ENCODE measurements at places on chromosomes 13 and 19.
A peak's percentile ranks its signal among the peaks of the same experiment; 100 is the strongest.

- DNase-seq, result no peak
Observed at GRCh38 chr19:32246006-32246405, 99.4 kb upstream of the ZNF507 start.

DNA sequence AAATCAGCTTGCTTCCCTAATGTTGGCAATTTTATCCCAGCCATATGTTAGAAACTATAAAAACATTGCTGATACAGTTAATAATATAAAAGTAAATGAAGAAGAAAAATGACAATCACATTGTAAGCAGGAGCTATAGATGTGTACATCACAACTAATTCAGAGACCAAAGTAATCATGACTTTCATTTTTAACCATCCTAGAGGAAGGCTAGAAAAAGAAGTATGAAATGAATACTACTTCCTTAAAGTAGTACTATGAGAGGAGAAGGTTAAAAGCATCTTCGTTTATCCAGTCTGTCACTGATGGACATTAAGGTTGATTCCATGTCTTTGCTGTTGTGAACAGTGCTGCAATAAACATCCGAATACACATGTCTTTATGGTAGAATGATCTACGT is 135.5 kb downstream of the IRS2 start:
- DNase-seq, result no peak

- DNase-seq, result no peak
Observed at GRCh38 chr19:3554254-3555083, 2.9 kb downstream of the MFSD12 start.

GRCh38 chr19:40549007-40549708 is 27.5 kb upstream of the SHKBP1 start:
- peak; percentile 46 for DNase-seq

GRCh38 chr13:30165796-30166195 is 141.6 kb downstream of the KATNAL1 start:
- no peak for DNase-seq

GRCh38 chr19:53424968-53425597 is 6.7 kb upstream of the ZNF761 start:
- DNase-seq, result peak; percentile 61

DNA sequence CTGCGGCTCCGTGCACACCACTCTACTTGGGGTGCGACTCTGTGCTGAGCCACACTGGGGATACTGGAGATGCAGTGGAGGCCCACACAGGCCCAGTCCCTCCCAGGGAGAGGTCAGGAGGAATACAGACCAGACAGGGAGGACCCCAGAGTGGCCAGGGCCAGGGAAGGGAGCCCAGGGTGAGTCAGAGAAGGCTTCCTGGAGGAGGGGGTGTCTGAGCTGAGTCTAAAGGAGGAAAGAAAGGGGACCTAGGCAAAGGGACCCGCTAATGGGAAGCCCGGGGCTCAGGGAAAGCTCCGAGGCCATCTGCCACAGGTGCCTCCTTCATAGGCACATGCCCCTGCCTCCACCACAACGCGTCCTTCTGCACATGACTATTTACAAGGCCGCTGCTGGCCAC is 13.3 kb upstream of the PRKD2 start:
- no peak for DNase-seq

DNA sequence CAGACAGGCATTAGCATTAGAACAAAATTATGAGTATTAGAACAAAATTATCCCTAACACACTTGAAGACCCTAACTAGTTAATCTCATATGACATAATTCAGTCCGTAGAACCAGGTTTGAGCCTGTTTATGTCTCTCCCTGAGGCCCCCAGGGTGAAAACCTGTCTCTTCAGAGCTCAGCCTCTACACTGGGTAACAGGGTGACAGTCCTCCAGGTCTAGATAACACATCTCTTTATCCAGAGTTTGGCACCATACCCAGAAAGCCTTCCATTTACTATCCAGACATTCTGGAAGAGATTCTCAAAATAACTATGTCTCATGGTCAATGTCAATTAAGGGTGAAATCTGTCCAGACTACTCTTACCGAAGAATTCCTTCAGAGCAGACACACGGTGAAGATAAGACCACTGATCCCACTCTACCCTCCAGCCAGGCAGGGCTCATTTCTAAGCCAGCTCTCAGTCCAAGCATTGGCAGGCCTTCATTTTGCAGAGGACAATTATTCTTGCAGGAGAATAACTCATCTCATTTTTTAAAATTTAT is 1195.3 kb downstream of the EFNB2 start:
- no peak for DNase-seq
